Activated CD8-positive, alpha-beta memory T cell treated with anti-CD3 and anti-CD28 coated beads for 36 hours (primary cell): ENCODE measurements at places on chromosomes 11 and 22. TPM values are rescaled to one million over a fixed set of nuclear protein-coding genes. Genes with fewer than 3 reads are reported as not detected.

The RGL4 gene
- total RNA-seq, result 7.1 TPM

The OR9G1 gene
- not detected for total RNA-seq

The PRG3 gene
- not detected for total RNA-seq

The RASSF10 gene
- not detected for total RNA-seq

The KCNJ5 gene
- total RNA-seq, result not detected

The HBG2 gene
- total RNA-seq, result not detected

The GAL3ST1 gene
- not detected for total RNA-seq

The PLAAT2 gene
- not detected for total RNA-seq

The FADD gene
- total RNA-seq, result 37.7 TPM

The FLRT1 gene
- total RNA-seq, result not detected

The MLC1 gene
- 0.40 TPM for total RNA-seq

The GRK3 gene
- 13.5 TPM for total RNA-seq

The C22orf15 gene
- 0.84 TPM for total RNA-seq

The MB gene
- 1.5 TPM for total RNA-seq

The PRR33 gene
- 0.11 TPM for total RNA-seq

The TCP11L1 gene
- 21.2 TPM for total RNA-seq

The NXPE4 gene
- total RNA-seq, result not detected

The FADS3 gene
- total RNA-seq, result 9.7 TPM

The OR52N4 gene
- total RNA-seq, result 0.21 TPM

The P2RX6 gene
- 0.38 TPM for total RNA-seq

The ANKK1 gene
- total RNA-seq, result 0.13 TPM

The PARVG gene
- 50.0 TPM for total RNA-seq

The CHRM4 gene
- total RNA-seq, result not detected

The P4HA3 gene
- not detected for total RNA-seq

The GLYAT gene
- total RNA-seq, result not detected

The OR52I1 gene
- total RNA-seq, result not detected

The DERL3 gene
- total RNA-seq, result 6.7 TPM

The CARD10 gene
- 0.29 TPM for total RNA-seq

The UQCR10 gene
- 110 TPM for total RNA-seq

The YDJC gene
- total RNA-seq, result 80.7 TPM

The OR8A1 gene
- not detected for total RNA-seq

The ROBO4 gene
- total RNA-seq, result not detected

The CECR2 gene
- not detected for total RNA-seq

The RIMBP3B gene
- 0.46 TPM for total RNA-seq

The OR52B4 gene
- not detected for total RNA-seq

The IL17RA gene
- 18.7 TPM for total RNA-seq

The TMEM151A gene
- not detected for total RNA-seq

The KIRREL3 gene
- total RNA-seq, result not detected

The FOXR1 gene
- total RNA-seq, result not detected

The RFPL1 gene
- total RNA-seq, result not detected

The C1QTNF5 gene
- total RNA-seq, result not detected
